ENCODE measurements at places on chromosomes 12 and 14.

- no peak for DNase-seq
Observed at GRCh38 chr12:25887367-25887766, 71.1 kb upstream of the RASSF8 start.

DNA sequence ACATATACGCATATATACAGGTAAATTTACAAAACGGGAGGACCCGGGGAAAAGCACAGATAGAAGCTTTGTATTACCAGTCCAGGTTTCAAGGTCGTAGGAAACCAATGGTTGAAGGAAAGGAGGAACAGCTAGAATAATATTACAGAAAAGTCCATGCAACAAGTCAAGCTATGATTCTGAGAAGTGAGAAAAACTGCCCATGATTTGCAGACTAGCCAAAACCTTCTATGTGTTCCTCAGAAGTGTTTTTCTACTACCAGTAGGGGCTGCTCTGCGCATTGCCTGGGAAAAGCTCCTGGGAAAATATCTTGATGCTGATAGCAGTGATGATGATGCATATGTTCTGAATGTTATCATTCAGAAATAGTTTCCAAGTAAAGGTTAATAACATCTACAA, 2.2 kb downstream of the PDZRN4 start:
- DNase-seq: no peak

DNA sequence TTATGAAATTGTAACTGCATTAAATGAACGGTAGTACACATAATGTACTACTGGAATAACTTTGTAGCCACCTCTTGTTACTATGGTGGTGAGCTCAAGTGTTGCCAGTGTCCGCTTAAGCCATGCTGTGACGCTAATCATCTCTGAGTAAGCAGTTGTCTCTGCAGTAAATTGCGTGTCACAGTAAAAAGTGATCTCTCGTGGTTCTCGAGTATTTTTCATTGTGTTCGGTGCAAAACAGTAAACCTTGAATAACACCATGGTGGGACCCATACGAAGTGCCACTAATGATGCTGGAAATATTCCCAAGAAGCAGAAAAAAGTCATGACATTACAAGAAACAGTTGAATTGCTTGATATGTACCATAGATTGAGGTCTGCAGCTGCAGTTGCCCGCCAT, 524.8 kb downstream of the SOX5 start:
- no peak for DNase-seq

GRCh38 chr14:61641914-61642613, 53.2 kb upstream of the HIF1A start:
- DNase-seq: no peak

- DNase-seq: no peak
Observed at GRCh38 chr12:1650260-1650977, 21.4 kb downstream of the WNT5B start.

- DNase-seq: peak; percentile 57
Observed at GRCh38 chr12:31002361-31002725, 71.3 kb upstream of the DDX11 start.
